Activated CD8-positive, alpha-beta memory T cell treated with anti-CD3 and anti-CD28 coated beads, Interleukin-2, amount 50 U/mL, for 48 hours (primary cell): ENCODE measurements at places on chromosomes 1 and 21.

DNA sequence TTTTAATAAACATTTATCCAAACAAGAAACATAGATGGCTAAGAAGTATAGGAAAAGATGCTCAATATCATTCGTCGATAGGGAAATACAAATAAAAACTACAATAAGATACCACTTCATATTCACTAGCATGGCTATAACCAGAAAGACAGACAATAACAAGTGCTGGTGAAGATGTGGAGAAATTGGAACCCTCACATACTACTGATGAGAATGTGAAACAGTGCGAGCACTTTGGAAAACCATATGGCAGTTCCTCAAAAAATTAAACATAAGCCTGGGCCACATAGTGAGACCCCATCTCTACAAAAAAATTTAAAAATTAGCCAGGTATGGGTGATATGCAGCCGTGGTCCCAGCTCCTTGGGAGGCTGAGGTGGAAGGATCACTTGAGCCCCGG lies 9.1 kb upstream of the TMEM54 start:
- no peak for DNase-seq

- no peak for DNase-seq
These were observed 85.1 kb downstream of the CYYR1 start for GRCh38 chr21:26487981-26488480.

- no peak for DNase-seq
These were observed 1168.6 kb downstream of the KCNT2 start for GRCh38 chr1:195439661-195440060.

- DNase-seq, result no peak
These were observed 3.0 kb downstream of the OLFM3 start for GRCh38 chr1:101993710-101994109.

DNA sequence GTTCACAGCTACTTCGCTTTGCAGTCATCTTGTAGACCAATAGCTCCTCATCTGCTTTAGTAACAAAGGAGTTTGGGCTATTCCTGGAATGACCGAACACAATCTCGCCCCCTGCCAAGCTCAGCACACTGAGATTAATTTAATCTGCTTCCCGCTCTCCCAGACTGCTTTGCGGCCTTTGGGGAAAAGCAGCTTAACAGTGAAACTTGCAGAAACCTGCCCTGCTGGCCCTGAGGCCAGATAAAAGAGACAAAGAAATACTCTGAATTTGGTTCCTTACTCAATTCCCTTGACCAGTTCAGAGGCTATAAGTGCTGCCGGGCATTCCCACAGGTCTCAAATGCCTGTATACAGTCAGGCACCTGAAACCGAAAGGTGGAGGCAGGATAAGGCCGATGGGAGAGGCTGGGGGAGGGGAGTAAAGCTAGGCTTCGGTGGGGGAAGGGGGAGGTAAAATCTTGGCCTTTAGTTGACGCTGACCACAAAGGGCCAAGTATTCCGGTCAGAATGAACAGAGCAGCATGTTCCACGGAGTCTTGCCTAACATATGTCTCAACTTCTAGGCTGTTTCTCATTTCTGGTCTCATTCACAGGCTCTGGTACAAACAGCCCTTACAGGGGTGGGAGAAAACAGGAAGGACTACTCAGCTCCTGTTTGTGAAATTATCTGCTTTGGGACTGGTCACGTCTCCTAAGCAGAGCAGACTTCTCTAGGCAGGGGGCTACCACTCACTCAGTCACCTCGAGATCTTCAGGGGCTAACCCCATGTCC lies 17.7 kb upstream of the A3GALT2 start:
- no peak for DNase-seq

GRCh38 chr1:56229186-56229585 lies 350.2 kb downstream of the PLPP3 start:
- DNase-seq, result no peak

DNA sequence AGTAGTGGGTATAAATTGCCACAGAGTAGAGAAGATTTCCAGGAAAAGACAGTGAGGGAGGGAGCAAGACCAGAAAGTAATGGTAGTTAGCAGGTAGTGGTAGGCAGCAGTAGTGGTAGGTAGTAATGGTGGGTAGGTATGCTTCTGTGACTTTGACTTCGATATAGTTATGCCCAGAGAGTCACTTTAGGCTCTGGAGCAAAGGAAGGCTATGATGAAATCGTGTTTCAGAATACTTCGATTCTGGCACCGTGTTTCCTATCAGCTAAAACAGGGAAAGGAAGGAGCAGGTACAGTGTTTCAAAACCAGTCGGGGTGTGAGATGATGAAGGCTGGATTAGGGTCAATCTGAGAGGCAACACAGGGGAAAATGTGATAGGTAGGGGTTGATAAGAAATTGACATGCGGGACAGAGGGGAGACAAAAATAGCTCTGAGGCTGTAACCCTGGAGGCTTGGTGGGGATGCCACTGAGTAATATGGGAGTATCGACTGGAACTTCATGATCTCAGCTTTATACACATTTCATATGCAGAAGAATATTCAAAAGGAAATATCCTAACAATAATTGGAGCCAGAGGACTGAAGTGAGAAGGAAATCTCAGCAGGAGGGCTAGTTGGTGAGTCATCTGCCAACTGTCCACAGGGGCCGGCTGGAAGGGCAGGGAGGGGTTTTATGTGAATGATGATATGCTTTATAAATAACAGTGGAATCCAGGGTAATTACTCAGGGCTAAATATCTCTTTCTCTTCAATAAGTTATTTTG lies 25.2 kb upstream of the TRIM45 start:
- no peak for DNase-seq

- peak; percentile 76 for DNase-seq
These were observed 19.5 kb downstream of the UBASH3A start for GRCh38 chr21:42423197-42423675.

DNA sequence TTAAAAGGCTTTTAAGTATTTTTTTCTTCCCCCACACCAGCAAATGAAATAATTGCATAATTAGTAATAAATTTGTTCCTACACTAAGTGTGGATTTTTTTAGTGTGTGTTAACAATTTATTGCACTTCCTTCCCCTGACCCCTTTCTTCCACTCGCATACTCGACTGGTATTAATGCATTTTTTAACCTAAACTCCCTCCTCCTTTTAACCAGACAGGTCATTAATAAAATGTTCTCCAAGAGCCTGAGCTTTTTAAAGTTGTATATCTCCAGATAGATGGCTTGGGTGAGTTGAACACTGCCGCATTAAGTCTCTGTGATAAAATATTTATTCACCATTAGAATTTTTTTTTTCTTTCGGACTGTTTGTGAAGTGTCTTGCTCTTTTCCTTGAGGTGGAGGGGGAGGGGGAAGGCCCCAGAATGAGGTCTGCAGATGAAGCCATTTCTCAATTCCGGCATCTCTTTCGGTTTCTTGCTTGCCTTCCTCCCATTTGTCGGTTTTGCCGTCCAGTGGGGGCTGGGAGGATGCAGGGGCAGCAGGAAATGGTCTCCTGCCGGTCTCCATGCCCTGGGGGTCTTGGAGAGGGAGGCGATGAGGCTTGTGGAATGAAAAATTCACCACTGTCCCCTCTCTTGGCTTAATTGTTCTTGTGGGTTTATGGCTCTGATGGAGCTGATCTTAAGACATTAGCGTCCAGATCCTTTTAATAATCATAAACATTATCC lies 64.1 kb upstream of the ACTL8 start:
- no peak for DNase-seq

- no peak for DNase-seq
These were observed 8.9 kb upstream of the XPR1 start for GRCh38 chr1:180622658-180623508.

- no peak for DNase-seq
These were observed at the start of gene CACYBP for GRCh38 chr1:174999936-175000696. TSS of gene CACYBP (plus strand) at chr1:174999947. CDS start at chr1:175000181, 234 bp downstream.

- DNase-seq, result peak; percentile 76
These were observed 89.0 kb upstream of the SERTAD4 start for GRCh38 chr1:210143465-210144062.

- no peak for DNase-seq
These were observed 547.4 kb downstream of the LTN1 start for GRCh38 chr21:28445141-28445830.

DNA sequence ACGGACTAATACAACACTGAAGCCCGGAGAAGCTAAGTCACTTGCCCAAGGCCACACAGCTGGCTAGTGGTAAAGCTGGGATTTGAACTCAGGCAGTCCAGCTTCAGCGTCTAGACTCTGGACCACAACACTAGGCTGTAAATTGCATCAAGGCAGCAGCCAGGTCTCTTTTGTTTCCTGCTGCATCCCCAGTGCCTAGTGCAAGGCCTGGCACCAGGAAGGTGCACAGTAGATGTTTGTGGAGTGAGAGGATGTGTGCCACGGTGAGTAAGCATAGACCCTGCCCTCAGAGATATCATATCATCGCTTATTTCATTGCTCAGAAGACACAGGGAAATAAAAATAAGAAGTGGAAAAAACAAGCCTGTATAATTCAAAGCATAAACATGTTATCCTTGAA lies 40.9 kb downstream of the IGSF21 start:
- DNase-seq, result no peak

DNA sequence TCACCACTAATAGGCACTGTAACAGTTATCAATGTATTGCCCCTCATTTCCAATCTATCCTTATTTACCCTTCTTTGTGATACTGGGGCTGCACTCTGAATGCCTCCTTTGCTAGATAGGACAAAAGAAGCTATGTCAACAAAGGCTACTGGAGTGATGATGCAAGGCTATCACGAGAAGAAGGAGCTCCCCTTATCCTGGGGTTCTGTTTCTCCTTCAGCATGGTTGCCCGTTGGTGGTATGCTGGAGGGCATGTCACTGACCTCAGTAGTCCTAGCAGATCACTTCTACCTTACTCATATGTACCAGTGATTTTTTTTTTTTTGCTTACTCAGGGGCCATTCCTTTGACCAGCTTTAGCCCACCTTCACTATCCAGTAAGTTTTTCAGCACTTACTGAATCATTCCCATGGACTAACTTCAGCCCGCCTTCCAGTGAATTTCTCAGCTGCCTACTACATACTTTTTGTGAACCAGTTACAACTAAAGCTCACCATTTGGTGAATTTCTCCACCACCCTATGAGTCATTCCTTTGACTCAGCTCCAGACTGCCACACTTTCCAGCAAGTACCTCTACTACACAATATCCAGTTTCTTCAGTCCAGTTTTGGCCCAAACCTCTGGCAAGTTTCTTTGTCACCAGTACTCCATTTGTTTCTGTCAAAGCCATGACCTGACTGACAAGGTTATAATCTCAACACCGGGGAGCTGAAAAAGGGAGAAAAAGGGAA lies 944.5 kb downstream of the KCNT2 start:
- no peak for DNase-seq

DNA sequence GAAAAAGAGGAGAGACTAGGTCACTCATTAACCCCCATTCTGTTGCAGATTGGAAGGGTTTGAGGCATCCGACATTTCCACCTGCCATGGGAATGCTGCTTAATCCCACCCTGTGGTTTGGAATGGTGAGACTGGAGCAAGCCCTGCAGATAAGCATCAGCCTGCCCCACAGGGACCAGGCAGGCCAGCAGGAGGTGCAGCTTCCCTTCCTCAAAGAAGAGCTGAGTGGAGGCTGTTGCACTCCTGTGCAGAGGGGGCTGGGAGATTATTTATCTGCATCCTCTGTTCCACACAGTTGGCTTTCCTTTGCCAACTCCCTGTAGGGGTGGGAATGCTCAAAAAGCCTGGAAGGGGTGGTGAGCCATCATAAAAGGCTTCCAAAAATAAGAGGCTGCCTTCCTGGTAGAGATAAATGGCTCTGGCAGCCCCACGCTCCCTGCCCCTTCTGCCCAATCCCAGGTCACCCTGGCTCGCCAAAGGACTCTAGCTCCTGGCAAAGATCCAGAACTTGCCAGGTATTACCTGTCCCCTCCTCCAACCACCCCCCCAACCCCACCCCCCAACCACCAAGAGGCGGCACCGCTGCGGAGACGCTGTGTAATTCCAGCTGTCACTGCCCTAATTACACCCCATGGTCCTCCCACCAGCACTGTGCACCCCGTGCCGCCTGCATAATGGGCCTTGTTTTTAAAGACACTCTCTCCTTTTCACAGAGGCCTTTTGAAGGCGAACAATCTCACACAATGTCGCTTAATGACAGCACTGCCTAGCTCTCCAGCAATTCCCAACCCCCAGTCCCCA lies 83.0 kb upstream of the ZC3H12A start:
- DNase-seq, result no peak

- no peak for DNase-seq
These were observed 121.3 kb downstream of the PCBP3 start for GRCh38 chr21:45764792-45765191.

GRCh38 chr1:61202854-61203598 lies 120.7 kb downstream of the NFIA start:
- no peak for DNase-seq

DNA sequence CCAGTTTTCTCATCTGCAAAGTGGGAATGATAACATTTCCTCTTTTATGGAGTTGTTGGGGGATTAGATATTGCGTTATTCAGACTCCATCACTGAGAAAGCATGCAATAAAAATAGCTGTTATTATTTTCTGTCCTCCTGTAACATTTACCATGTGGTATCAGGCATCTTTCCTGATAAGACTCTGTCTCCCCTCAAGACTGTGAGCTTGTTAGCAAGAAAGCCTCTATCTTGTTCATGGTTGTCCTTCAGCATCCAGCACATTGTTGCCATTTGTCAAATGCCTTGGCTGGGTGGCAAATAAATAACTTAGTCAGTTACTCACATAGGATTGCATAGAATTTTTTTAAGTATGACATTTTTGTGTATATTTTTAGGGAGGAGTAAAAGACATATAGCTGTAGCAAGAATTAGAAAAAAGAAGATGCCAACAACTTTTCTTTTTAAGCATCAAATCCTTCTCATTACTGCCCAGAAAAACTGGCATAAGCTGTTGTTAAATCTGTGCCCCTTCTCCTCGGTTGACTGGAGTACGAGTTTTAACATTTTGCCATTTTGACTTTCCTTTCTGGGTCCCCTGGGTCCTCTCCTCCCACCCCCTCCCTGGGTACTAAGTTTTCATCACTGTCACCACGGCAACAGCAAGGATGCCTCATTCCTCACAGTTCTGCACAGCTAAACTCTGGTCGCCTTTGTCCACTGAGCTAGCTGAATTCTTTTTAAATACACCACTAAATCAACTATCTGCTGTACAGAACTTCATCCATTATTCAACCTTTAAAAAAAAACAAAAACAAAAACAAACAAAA lies 1.0 kb upstream of the JAM2 start:
- no peak for DNase-seq

GRCh38 chr1:199404191-199404590 lies 623.3 kb upstream of the NR5A2 start:
- no peak for DNase-seq

GRCh38 chr1:230005040-230005439 lies 62.0 kb upstream of the GALNT2 start:
- no peak for DNase-seq

GRCh38 chr1:90486134-90486824 lies 230.8 kb downstream of the BARHL2 start:
- DNase-seq, result no peak

GRCh38 chr1:229981736-229982135 lies 85.3 kb upstream of the GALNT2 start:
- DNase-seq, result no peak

- no peak for DNase-seq
These were observed 28.4 kb downstream of the EXTL2 start for GRCh38 chr1:100866041-100866900.

- DNase-seq, result peak; percentile 6
These were observed 21.7 kb downstream of the CRYAA start for GRCh38 chr21:43190544-43190943.
